Left kidney (tissue), 8 donors: ENCODE measurements at places on chromosomes 7 and 10.

DNA sequence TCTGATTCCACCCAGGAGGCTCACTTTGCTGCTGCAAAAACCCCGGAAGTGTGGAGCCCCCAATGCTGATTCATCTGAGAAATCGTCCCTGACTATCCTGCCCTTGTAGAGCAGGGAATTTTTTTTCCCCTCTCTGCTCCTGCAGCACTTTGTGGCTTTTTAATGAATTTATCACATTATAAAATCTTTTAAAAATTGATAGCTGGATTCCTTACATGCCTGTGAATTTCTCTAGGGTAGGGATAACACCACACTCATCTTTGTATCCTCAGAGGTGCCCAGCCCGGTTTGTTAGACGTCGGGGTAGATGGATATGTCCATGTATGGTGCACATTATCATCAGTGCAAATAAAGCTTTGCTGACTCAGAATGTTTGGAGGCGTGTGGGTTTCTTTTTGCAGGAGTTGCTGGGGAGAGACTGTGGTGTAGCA lies 185.7 kb downstream of the STK31 start:
- DNase-seq: no peak

DNA sequence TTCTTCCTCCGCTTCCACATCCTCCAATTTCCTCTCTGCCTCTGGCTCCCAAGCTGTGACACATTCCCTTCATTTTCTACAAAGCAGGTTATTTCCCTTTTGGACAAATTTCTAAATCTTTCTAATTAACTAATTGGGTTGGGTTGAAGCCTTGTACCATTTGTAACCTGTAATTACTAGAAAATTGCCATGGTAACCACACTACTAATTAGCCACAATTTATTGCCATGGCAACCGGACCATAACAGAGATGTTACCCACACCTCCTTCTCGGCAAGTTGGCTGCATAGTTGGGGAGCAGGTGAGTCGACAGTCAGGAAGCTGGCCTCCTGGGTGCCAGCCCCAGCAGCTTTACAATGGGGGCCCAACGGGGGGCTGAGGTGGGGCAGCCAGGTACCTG lies 61.6 kb downstream of the GOLGA7B start:
- no peak for DNase-seq

GRCh38 chr10:6701289-6701688 lies 121.2 kb upstream of the PRKCQ start:
- no peak for DNase-seq

DNA sequence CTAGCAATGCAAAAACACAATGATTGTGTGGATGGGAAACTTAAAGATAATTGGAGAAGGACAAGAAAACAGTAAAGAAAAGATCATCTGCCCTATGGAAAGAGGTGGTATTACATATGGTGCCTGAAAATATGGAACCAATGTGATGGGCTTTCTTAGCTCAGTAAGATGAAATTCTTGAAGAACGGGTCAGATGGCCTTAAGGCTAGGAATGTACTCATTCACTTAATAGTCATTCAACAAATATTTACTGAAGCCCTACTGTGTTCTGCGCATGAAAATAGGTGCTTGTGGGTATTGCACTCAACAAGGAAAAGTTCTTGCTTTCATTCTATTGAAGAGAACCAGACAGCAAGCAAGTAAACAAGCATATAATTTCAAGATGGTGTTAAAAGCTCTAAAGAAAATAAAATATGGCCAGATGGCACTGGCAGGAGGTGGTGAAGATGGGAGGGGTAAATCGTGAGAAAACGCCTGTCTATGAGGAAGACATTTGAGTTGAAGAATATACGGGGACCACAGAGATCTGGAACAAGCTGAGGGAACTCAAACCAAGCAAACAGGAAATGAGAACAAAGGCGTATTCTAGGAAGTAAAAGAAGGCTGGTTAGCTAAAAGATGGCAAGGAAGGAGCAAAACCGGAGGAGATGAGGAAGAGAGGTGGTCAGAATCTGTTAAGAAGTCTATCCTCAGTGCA lies 179.7 kb downstream of the ANK3 start:
- DNase-seq: no peak

GRCh38 chr7:94400643-94401427 lies 6.1 kb downstream of the COL1A2 start:
- DNase-seq: no peak

DNA sequence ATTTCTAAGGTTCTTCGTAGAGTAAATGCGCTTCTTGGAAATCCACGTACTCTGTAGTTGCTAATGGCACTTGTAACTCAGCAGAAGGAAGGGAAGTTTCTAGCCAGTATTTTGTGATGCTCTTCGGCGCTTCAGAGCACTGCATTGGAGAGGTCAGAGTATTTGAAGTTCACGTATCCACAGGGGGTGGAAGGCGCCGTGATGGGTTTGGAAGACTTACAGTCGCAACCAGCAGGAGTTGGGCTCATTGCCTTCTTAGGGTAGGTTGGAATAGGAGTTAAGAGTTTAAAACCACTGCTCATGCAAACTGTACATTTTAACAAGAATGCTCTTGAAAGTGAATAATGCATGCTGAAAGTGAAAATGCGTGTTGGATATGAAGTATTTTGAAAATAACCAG lies 49.1 kb downstream of the SHH start:
- DNase-seq: no peak

GRCh38 chr7:101910991-101911799 lies 93.8 kb downstream of the CUX1 start:
- DNase-seq: no peak

GRCh38 chr7:55964261-55965099 lies at the start of gene NIPSNAP2:
TSS of gene NIPSNAP2 (plus strand) at chr7:55964585. CDS start at chr7:55964610, 25 bp downstream.
- DNase-seq: peak; percentile 69

DNA sequence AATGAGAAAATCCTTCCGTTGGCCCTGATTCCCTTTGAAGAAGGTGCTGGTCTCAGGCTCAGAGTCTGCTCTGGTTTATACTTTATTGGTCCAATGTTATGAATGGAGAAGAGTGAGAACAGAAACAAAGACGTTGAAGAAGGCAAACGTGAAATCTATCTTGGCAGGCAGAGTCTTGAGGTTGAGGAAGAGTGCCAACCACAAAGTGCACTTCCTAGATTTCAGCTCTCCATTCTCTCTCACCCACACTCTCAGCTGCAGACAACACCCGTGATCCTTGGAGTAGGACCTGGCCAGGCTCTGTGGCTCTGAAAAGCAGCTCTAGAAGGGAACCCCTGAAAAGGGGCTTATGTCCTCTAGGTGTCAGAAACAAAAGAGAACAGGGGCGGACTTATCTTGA lies 128.9 kb upstream of the PLXNA4 start:
- no peak for DNase-seq

- DNase-seq: no peak
These were observed 29.2 kb upstream of the KLF6 start for GRCh38 chr10:3813986-3814837.

- no peak for DNase-seq
These were observed 9.4 kb upstream of the CALML5 start for GRCh38 chr10:5508786-5509185.

- DNase-seq: no peak
These were observed 12.0 kb downstream of the TET1 start for GRCh38 chr10:68572151-68572550.
